ENCODE measurements at places on chromosomes 3 and 15.
A peak's percentile ranks its signal among the peaks of the same experiment; 100 is the strongest.

- no peak overlapping the region for H3K27ac ChIP-seq
- no peaks in the 10 kb centered on the region for H3K4me1 ChIP-seq
- H3K36me3 ChIP-seq, result no peaks in the 10 kb centered on the region
Observed at GRCh38 chr3:182424006-182424405, 369.3 kb upstream of the ATP11B start.

- peaks cover 26% of the 10 kb centered on the region for H3K4me1 ChIP-seq
- no peaks in the 10 kb centered on the region for H3K27me3 ChIP-seq
- H3K4me3 ChIP-seq, result no peak overlapping the region
- DNase-seq, result no peak
- no peaks in the 10 kb centered on the region for H3K36me3 ChIP-seq
Observed at GRCh38 chr3:188240189-188240981, 86.4 kb downstream of the LPP start.

DNA sequence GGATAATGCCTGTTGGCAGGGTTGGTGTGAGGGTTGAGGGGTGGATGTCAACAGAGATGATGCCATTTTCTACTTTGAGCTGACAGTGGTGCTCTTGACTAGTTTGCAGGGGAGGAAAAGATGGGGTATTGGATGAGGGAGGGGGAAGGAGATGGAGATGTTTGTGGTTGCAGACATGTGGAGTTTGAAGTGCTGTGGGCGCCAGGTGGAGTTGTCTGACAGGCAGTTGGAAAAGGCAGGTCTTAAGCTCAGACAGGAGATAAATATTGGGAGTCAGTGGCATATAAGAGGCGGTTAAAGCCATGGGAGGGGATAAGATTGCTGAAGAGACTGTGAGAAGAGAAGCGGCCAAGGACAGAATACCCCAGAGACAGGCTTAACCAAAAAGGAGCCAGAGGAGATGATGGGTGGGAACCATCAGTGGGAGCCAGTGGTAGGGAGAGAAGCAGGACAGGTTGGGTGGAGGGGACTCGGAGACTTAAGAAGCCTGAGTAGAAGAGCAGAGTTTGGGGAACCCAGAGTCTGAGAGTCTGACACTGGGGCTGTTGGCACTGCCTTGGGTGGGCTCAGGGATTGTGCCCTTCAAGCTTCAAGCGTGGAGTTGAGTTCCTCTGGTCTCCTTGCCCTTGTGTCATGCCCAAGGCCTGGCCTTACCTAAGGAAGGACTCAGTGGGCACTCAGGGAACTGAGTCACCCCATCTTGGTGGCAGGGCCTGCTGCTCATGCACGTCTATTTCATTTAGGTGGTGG lies 13.9 kb downstream of the COPG1 start:
- no peaks in the 10 kb centered on the region for H3K4me1 ChIP-seq
- peaks cover 10% of the 10 kb centered on the region for H3K36me3 ChIP-seq
- H3K4me3 ChIP-seq, result no peak overlapping the region
- no peak overlapping the region for H3K27ac ChIP-seq
- no peaks in the 10 kb centered on the region for H3K27me3 ChIP-seq

- H3K36me3 ChIP-seq, result no peaks in the 10 kb centered on the region
- DNase-seq, result no peak
- no peak overlapping the region for H3K27ac ChIP-seq
Observed at GRCh38 chr15:67422296-67422695, 98.6 kb upstream of the C15orf61 start.

DNA sequence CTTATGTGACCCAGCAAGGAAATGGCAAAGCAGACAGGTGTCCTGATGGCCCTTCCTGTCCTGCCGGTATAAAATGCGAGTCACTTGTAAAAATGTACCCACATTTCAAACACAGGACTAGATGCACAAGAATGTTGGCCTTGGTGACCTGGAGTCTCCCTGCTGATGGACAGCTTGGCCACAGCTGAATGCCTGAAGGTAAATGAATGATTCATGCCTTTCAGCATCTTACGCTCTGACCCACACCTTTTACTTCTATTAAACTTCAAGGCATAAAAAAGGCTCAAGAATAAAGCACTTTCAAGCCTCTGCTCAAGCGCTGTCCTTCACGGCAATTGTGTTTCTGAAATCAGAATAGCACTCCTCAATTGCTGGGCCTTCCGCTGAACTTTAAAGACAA lies 228.0 kb upstream of the SLCO3A1 start:
- H3K4me1 ChIP-seq, result no peaks in the 10 kb centered on the region
- no peak overlapping the region for H3K27ac ChIP-seq
- no peaks in the 10 kb centered on the region for H3K27me3 ChIP-seq
- no peaks in the 10 kb centered on the region for H3K36me3 ChIP-seq

DNA sequence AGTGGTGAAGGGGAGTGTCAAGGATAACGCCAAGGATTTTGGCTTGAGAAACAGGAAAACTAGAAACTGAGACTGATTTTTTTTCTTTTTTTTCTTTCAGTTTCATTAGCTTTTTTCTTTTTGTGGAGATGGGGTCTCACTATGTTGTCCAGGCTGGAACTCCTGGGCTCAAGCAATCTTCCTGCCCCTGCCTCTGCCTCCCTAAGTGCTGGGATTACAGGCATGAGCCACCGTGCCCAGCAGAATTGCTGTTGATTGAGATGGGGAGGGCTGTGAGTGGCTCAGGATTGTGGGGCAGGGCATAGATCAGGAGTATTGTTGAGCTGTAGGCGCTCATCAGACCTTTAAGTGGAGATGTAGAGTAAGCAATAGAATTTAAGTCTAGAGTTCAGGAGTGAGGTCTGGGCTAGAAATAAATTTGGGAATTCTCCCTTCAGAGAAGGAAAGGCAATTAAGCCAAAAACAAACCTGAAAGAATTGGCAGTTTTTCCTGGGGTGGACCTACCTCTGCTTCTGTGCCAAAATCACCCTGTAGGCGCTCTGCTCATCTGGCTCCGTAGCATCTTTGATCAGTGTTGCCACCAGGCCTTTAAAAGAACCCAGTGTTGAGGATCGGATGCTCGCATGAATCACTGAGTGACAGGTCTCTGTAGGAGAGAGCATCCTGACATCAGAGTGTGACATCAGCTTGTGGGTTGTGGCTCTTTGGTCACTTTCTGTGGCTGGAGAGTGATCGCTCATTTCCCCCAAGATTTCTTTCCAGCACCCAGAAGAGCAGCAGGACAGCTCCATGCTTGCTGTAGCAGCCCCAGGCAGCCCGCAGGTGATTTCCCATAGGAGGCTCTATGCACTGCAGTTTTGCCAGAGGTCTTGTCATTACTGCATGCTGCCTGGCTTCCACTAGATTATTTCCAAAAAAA lies 15.8 kb downstream of the ABHD17C start:
- peaks cover 5% of the 10 kb centered on the region for H3K4me1 ChIP-seq
- H3K27ac ChIP-seq, result peak overlapping the region; percentile 59
- no peaks in the 10 kb centered on the region for H3K36me3 ChIP-seq
- no peaks in the 10 kb centered on the region for H3K27me3 ChIP-seq

- no peaks in the 10 kb centered on the region for H3K36me3 ChIP-seq
- no peak overlapping the region for H3K4me3 ChIP-seq
- no peak for DNase-seq
- no peaks in the 10 kb centered on the region for H3K4me1 ChIP-seq
Observed at GRCh38 chr3:182879031-182879611, 85.8 kb downstream of the ATP11B start.

GRCh38 chr3:172355836-172356235 lies 92.4 kb downstream of the GHSR start:
- H3K4me3 ChIP-seq, result no peak overlapping the region
- no peaks in the 10 kb centered on the region for H3K36me3 ChIP-seq
- no peaks in the 10 kb centered on the region for H3K4me1 ChIP-seq
- no peak overlapping the region for H3K27ac ChIP-seq
- no peaks in the 10 kb centered on the region for H3K27me3 ChIP-seq

DNA sequence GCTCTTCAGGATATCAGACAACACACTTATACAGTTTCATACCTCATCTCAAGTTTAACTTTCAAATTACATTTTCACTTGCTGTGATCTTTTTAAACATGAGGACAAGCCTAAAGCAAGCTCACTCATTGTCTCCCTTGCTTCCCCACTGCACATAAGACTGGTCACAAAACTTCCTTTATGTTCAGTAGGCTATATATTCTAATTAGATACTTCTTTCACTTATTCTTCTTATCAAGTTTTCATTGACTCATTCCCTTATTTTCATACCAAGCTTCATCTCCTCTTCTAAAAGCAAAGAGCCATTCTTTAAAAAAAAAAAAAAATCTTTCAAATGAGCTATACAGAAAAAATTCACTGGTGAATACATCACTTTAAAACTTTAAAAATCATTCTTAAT lies 62.6 kb downstream of the ESYT3 start:
- no peaks in the 10 kb centered on the region for H3K27me3 ChIP-seq
- no peak overlapping the region for H3K4me3 ChIP-seq
- no peak for DNase-seq

DNA sequence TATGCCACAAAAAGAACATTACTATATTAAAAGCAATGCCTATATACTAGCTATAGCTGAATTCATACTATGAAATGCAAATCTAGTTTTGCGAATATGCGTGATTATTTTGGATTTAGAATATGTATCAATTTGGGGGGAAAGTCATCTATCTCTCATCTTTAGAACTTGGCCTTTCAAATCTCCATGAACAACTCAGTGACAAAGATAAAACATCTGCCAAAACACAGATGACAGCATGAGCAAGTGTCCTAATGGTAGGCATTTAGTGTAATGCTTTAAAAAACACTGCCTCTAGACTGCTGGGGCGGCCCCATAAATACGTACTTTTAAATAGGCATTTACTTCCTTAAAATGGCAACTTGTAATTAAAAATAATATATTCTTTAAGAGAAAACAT lies 2.7 kb downstream of the CD47 start:
- DNase-seq, result no peak
- no peak overlapping the region for H3K27ac ChIP-seq
- no peaks in the 10 kb centered on the region for H3K27me3 ChIP-seq

Measured in Caco-2 (cell line).